ENCODE measurements at places on chromosomes 4 and X.
A peak's percentile ranks its signal among the peaks of the same experiment; 100 is the strongest.

GRCh38 chrX:9644335-9644734, 121.3 kb downstream of the GPR143 start:
- no peak for DNase-seq

DNA sequence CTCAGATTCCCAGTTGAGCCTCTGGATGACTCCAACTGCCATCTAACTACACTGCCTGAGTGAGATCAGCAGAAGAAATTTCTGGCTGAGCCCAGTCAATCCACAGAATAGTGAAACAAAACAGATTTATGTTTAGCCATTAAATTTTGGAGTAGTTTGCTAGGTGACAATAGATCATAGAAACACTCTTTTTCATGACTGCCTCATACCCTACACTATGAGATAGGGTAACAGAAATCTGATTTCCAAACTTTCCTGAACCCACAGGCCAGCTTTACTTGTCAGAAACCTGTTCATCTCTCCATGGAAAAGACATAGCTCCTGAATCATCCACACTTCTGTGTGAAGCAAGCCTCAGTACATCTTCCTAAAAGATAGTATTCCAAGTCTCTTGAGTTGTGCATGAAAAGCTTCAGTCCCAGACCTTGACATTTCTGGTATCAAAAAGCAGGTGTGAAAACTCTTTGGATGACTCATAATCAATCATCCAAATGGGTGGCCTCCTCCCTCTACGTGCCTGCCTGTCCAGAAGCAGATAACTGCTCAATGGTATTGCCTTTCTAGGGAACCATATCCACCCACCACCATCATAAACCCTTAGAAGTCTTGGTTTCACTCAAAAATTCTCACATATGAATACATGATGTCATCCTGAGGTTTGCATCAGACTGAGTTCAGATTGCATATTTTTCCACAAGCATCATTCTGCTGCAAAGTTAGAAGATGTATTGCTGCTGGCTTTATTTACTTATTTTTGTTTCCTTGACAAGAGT, 47.5 kb upstream of the RAP2C start:
- peak; percentile 41 for DNase-seq

DNA sequence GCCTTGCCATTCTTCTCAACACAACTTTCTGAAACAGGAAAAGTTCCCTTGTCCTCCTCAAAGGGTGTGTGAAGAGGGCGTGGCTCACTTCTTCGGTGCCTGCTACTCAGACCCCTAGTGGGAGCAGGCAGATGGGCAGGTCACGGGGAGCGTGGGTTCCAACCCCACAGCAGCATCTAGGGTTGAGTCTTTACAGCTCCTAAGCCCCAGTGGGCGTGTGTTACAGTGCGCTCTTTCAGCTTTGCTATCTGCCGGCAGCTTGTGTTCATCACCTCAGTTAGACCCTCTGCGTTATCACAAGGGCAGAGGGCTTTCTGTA, 57.5 kb upstream of the KLF3 start:
- no peak for DNase-seq

DNA sequence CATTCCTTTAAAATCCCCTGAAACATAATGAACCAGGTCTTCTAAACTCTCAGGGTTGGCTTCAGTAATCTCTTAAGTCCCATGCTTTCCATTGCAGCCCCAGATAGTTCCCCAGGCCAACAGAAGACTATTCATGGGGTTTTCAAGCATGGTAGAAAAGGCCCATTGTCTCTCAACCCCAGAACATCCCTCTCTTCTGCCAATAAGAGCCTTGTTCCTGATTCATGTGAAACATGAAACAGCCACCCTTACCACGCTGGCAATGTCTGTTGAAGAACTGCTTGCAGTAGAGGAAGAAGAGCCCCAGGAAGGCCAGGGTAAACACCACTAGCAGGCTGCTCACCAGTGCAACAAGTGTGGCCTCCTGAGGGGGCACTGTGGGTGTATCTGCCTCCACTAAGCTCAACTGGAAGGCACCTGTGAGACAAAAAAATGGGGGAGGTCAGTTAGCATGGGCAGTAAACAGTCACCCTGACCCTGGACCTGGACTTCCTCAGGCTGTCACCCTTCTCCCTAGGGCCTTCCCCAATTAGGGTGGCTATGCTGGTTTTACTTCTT, 36.4 kb downstream of the EDA2R start:
- no peak for DNase-seq

DNA sequence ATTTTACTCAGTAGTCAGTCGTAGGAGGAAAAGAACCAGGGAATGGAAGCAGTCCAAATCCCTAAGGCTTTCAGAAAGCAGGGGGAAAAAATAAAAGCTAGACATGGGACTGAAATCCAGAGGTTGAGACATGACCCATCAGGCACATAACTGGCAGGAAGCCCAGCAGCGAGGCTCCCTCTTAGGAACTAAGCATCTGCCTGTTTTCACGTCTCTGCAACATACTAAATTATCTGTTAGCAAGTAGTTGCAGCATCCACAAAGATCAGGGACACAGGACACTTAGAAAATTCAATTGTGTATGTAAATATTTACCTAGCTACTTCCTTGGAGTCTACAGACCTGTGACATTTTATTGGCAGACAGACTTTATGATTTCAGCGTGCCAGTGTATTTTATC, 118.0 kb upstream of the EDNRA start:
- DNase-seq: peak; percentile 44

DNA sequence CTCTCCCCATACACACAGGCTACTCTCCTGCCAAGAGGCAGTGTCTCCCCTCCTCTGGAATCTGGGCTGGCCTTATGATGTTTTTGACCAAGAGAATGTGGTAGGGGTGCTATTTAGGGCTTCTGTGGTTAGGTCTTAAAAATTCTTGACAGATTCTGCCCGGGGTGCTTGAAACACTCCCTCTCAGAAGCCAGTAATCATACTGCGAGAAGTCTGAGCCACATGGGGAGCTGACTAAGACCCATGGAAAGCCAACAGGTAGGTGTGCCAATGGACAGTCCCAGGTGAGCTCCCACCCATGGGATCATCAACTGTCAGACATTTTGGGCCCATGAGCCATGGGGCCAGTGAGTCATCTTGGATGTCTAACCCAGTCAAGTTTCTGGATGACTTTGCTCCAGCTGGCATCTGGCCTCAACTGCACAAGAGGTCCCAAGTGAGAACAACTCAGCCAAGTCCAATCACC, 315.7 kb downstream of the FBXW7 start:
- DNase-seq: no peak

DNA sequence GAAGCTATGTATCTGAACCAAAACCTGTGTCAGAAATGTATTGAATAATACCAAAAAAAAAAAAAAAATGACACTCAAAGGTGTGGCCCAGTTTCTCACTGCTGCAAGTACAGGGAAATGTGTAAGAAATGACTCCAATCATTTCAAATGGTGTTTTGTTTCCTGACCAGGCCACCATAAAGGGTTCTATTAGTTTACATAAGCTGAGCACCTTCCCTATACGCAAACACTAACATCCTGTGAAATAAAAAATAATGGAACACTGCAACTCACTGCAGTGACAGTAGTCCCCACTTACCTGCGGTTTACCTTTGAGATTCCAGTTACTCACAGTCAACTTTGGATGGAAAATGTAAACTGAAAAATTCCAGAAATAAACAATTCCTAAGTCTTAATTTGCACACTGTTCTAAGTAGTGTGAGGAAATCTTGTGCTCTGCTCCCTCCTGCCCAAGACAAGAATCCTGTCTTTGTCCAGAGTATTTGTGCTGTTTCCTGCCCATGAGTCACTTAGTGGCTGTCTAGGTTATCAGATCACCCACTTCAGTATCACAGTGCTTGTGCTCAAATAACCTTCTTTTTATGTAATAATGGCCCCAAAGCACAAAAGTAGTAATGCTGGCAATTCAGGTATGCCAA, 265.3 kb downstream of the RCHY1 start:
- DNase-seq: peak; percentile 67

GRCh38 chrX:17818726-17819125, 42.4 kb downstream of the RAI2 start:
- DNase-seq: no peak

DNA sequence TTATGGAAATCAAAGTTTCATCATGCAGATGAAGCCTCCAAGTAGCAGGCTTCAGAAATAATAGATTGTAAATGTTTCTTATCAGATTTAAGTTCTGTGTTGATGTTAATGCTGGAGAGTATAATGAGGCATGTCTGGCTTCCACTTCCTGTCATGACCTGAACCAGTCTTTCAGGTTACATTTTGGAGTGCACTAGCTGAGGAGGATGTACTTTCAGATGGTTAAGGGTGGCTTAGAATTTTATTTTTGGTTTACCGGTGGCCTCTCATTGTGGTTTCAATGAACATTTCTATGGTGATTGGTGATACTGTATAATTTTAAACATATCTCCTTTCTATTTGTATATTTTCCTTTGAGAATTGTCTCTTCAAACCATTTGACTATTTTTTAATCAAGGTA, 890.4 kb downstream of the SH3BGRL start:
- no peak for DNase-seq

GRCh38 chrX:150880808-150881165, 17.7 kb downstream of the CD99L2 start:
- no peak for DNase-seq

DNA sequence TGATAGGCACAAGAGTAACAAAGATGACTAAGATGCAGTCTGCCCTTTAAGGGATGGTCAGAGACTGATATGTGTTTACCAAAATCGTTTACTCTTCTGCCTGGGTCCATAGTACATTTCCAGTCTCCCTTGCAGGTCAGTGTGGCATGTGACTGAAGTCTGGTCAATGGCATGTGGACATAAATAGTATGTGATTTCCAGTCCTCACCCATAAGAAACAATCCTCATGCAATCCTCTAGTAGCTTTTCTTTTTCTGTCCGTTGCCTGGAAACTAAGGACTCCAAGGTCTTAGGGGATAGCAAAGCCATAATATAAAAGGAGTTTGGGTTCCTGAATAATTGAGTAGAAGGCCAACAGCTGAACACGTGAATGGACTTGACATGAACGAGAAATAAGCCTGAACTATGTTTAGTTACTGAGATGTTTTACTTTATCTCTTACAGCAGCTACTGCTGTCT, 1.1 kb downstream of the SLC9B2 start:
- peak; percentile 80 for DNase-seq
